T follicular helper cell (primary cell): ENCODE measurements at places on chromosomes 1 and 21.

DNA sequence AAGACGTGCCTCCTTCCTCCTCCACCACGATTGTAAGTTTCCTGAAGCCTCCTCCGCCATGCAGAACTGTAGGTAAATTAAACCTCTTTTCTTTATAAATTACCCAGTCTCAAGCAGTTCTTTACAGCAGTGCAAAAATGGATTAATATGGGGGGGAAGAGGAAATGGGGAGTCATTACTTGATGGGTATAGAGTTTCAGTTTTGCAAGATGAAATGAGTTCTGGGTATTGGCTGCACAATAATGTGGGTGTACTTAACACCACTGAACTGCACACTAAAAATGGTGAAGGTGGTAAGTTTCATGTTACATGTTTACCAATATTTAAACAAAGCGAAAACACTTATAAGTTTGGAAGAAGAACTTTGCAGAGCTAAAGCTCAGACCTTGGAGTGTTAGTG, 24.3 kb upstream of the DISP1 start:
- DNase-seq, result no peak

DNA sequence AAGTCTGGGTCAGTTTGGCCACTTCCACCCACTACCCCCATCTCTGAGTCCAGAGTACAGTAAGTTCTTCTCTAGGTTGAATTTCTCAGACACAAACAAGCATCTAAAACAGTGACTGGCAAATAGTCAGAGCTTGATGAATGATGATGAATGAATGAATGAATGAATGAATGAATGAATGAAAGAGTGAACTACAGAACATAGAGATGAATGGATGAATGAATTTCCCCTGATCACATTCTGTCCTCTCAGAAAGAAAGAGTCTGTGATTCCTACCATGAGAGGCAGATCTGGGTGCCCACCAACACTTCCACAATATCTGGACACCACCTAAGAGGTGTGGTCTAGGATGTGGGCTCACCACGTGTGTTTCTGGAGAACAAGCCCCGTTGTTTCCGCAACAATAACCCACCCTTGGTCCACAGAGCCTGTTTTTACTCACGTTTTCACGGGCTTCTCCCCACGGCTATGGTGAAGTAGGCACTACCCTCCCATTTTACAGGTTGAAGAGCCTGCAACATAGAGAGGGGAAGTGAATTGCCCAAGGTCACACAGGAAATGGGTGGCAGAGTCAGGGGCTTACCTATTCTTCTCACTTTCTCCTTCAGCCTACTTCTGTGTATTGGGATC, 40.2 kb upstream of the IFFO2 start:
- DNase-seq, result no peak

DNA sequence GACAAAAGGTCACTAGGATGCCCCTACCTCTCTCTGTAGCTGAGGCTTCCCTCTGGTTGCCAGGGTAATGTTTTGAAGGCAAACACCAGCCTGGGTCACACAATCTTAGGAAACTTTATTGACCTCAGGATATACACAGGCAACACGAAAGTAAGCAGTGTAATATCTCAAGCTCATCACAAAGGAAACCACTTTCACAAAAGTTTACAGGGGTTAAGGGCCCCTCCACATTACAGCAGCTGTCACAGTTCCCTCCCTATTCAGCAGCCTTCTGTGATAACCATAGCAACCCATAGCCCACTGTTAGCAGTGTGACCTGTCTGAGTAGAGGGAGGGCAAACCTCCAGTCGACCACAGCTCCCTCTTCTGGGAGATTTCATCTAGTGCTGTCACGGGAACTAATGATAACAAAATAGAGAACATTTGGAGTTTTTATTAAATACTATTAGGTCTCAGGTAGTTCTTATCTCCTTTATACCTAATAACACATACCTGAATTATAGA, 149.8 kb downstream of the PTPRC start:
- no peak for DNase-seq

GRCh38 chr1:12556368-12556930, 61.6 kb downstream of the DHRS3 start:
- DNase-seq, result no peak

DNA sequence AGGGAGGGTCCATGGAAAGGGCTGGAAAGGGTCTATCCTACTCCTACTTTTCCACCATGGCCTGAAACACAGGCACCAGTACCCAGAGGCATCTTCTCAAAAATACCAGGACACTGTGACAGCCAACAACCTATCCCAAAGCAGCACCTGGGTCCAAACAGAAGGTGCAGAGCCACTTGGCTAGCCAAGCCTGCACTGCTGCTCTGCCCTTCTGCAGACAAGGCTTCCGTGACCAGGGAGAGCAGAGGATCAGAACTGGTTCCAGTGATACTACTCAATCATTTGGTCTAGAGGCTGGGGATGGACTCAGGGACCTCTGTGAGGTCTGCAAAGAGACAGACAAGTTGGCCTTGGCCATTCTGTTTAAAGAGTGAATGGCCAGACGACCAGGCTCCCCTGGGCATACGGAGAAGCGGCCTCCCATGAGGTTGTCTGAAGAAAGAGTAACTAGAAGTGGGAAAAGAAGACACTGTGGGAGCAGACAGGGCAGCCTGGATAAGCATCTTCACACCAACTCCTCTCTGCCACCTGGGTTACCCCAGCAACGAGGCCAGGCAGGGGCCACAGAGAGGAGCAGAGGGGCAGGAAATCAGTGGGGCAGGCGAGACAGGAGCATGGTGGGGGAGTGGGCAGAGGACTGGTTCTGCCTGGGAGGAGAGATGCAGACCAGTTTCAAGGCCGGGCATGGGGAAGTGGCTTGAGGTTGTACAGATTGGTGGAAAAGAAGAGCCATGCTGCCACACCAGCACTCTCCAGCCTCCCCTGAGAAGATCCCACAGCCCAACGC, 5.7 kb downstream of the KCNN3 start:
- no peak for DNase-seq

GRCh38 chr1:212977781-212978645, 27.7 kb downstream of the VASH2 start:
- no peak for DNase-seq

- DNase-seq, result peak; percentile 40
These were observed 6.4 kb downstream of the RHOC start for GRCh38 chr1:112700290-112701226.

GRCh38 chr1:178690496-178690895, 34.5 kb upstream of the RALGPS2 start:
- DNase-seq, result no peak

GRCh38 chr1:55167224-55167871, 47.8 kb downstream of the USP24 start:
- no peak for DNase-seq

DNA sequence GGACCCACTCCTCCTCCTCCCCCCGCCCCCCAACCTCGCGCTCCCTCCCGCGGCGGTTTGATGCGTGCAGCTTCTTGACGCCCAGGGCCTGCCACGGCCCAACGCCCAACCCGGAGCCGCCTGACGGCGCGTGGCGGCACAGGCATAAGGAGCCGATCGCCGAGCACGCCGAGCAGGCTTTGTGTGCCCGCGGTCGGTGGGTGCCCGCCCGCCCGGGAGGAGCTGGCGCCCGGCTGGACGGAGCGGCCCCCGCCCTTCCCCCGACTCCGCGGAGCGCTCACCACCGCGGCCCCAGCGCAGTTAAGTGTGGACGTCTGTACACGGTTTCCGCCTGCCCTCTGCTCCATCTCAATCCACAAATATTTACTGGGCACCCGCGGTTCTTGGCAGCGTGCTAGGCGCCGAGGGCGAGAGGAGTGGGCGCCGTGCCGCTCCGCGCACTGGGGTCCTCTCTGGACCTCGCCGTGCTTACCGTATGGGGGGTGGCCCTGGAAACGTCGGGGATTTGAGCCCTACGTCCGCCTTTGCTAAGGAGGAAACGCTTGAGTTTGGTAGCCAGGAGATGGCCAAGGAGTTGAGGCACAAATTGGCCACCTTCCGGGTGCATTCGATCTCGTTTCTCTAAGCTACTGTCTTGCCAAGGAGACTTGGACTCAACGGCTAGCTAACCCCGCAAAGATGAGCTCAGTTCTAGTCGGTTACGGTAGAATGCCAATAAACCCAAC, 444 bp upstream of the HDGF start:
- DNase-seq, result peak; percentile 97

DNA sequence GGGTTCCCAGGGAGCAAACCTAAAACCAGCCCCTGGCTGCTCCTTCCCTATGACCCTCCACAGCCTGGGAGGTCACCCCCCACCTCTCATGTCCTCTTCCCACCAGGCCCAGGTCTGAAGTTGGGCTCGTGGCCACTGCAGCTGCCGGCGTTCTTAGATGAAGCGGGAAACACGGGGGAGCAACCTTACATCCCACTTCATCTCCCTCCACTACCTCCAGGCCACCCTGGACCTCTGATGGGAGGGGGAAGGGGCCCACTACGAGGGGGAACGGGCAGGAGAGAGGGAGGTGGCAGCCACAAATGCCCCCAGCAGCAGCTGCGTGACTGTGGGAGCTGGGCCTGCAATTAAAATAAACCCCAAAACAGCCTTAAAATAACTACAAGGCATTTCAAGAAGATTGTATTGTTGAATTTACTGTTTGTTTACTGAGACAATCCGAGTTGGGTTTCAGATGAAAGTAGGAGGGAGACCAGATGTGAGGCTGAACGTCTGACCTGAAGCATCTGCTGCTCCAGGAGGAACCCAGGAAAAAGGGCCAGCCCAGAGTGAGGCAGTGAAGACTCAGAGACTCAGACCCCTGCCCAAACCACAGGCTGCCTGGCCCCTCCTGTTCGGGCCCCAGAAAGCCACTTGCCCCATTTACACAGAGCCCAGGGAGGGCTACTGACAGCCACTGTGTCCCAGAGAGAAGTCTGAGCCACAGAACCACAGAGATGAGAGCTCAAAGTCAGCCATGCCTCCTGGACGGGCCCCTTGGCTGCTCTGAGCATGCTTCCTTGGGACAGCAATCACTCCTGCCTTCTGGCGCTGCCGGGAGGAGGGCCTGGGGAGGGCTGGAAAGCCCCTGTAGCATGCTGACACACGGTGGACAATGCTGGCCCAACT, 59.8 kb downstream of the GLIS1 start:
- no peak for DNase-seq

DNA sequence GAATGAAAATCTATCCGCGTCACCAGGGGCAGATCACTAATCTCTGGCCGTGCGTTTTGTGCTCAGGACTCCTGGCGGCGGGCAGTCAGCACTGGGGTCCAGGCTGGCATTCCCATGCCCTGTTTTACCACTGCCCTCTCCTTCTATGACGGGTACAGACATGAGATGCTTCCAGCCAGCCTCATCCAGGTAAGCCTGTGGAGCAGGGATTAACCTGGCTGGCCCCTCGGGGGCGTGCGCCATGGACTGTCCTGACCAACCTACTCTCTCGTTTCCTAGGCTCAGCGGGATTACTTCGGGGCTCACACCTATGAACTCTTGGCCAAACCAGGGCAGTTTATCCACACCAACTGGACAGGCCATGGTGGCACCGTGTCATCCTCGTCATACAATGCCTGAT, 10.9 kb upstream of the CENPS start:
- DNase-seq, result no peak

DNA sequence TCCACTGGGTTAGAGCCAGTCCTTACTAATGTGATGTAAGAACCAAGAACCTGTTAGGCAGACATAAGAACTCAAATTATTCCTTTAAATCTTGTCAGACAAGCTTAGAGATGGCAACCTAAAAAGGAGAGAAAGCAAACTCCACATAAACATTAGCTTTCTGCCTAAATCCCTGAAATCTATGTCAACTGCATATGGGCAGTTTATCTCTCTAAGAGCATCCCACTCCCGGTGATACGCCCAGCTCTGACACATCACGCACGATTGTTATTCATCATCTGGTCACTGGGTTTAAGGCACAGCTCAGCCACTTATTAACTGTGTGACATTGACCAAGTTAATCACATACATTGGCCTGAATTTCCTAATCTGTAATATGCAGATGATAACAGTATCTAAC, 323.7 kb downstream of the HHIPL2 start:
- DNase-seq, result no peak

DNA sequence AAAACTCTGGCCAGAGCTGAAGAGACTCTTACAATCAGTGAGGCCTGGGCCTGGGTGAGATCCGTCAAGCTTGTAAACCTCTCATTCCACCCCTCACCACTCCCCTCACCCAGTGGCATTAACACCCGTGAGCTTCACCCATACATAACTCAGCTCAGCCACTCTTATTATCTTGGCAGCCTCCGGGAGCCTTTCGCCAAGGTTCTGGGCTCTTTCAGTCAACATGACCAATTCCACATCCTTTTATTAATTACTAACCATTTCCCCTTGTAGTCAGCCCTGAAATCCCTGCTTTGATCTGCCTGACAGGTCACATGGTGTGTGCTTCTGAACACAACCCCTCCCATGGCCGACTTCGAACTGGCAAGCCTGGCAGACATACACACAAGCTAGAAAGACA, 134.8 kb downstream of the SETD4 start:
- DNase-seq, result no peak
